ENCODE measurements at places on chromosomes 4 and X.

DNA sequence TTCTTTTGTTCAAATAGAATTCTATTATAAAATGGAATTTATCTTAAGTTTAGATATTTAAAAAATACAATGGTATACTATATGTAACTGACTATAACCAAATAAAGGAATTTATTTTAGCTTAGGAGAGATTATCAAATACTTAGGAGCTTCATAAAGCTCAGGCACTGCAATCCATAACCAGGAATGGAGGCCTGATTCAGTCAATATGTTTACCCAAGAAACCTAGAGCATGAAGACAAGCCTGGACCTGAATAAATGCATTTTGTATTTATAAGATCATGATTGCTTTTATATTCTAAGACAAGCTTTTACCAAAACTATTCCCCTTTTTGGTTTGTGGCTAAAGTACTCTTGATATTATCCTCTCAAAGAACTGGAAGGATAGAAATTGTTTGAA is 742.6 kb downstream of the FAT4 start:
- DNase-seq: no peak

- DNase-seq: no peak
Observed at GRCh38 chrX:109362101-109362500, 119.8 kb downstream of the GUCY2F start.

- no peak for DNase-seq
Observed at GRCh38 chr4:175651756-175652310, 160.2 kb downstream of the GPM6A start.

GRCh38 chrX:10017872-10018271 is 50.7 kb downstream of the CLDN34 start:
- no peak for DNase-seq

DNA sequence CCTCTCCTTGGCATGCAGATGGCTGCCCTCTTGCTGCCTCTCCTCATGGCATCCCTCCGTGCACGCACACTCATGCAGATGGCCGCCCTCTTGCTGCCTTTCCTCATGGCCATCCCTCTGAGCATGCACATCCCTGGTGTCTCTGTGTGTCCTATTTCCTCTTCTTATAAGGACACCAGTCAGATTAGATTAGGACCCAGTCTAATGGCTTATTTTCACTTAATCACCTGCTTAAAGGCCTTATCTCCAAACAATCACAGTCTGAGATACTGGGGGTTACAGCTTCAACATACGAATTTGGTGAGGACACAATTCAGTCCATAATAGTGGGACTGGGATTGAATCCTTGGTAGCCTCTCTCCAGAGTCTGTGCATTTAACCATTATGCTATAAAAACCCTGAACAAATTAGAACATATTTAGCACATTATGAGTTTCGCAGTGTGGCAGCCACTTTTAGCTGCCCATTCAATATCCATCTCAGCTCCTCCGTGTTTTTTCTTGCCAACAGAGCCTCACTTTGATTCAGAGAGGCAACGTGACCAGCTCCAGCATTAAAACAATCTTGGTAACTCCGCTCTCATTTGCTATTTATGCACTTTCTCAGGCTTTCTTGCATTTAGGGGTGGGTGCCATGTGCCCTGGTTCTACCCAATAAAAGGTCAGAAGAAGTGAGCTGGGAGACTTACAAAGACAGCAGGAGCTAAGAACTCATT is 26.2 kb upstream of the TMEM150C start:
- no peak for DNase-seq

DNA sequence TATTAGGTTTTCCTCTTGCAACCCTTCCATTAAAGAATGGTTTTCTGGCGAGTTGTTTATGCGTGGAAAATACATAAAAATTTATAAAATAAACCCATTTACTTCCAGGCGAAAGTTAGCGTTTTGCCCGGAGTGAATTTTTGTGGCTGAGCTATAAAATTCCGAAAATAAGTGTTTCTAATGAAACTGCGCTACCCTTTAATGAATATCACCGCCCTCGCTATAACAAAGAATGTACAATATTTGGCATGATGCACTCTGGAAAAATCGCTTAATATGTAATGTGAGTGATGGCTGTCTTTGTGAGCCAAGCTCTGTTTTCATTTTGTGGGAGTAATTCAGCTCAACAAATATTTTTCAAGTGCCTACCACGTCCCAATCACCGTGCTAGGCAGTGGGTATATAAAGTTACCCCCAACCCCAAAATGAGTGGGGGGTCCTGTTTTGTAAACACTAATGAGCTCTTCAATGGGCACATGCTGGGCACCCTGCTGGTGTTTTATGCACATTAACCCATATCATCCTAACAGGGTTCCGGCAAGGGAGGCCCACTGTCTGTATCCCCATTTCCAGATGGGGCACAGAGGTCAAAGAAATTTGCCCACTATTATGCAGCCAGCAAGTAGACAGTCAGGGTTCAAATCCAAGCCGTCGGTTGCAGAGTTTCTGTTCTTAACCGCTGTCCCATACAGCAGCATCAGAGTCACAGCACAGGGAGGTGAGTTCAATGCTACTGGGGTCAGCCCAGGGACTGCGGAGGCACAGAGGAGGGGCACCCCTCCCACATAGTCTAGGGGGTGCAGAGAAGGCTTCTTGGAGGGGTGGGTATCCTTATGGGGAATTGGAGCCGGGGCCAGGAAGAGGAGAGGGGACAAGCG is 65.7 kb upstream of the STX18 start:
- no peak for DNase-seq

- no peak for DNase-seq
Observed at GRCh38 chrX:3232262-3232923, 114.1 kb downstream of the MXRA5 start.

- no peak for DNase-seq
Observed at GRCh38 chr4:11741190-11741652, 312.5 kb upstream of the HS3ST1 start.
